G401 (cell line): ENCODE measurements at places on chromosomes 1 and 21.

GRCh38 chr1:44501047-44501890 is 96.2 kb downstream of the RNF220 start:
- no peak for DNase-seq

- DNase-seq: peak; percentile 38
Measured at GRCh38 chr1:226066415-226067078, 4.0 kb downstream of the H3-3A start.

DNA sequence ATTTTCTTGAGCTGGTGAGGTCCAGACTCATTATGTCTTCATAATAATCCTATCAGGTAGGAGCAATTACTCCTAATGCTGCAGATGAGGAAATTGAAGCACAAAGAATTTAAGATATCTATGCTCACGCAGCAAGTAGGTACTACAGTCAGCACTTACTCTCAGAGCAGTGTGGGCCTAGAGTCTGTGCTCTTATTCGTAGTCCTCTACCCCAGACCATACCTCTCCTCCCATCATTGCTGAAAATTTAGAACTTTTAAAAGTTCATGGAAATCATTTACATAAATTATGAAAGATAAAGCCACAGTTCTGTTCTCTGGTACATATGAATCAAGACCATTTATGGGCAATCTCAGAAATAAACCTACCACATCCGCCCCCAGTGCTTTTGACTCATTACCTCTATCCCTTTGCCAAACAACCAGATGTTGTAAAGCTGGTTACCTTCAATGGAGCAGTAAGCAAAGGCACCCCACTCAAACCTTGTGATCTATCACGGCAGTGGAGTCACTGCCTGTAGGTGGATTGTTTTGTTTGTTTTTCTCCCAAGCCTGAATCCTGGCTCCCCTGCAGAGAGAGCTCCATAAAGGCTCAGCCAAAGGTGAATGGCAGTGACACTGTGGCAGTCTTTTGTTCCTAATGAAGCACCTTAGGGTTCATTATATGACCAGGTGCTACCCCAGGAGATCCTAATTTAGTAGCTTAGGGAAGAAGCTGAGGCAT is 20.9 kb upstream of the MAN1A2 start:
- no peak for DNase-seq

- DNase-seq: no peak
Measured at GRCh38 chr1:171477804-171478203, 7.5 kb upstream of the PRRC2C start.

GRCh38 chr1:175171036-175171913 is 21.3 kb downstream of the KIAA0040 start:
- DNase-seq: no peak

- no peak for DNase-seq
Measured at GRCh38 chr1:113846391-113847035, 25.0 kb downstream of the PTPN22 start.

- DNase-seq: peak; percentile 90
Measured at GRCh38 chr1:6033986-6034749, 11.5 kb upstream of the KCNAB2 start.

GRCh38 chr1:185083818-185084217 is 38.5 kb downstream of the RNF2 start:
- no peak for DNase-seq

DNA sequence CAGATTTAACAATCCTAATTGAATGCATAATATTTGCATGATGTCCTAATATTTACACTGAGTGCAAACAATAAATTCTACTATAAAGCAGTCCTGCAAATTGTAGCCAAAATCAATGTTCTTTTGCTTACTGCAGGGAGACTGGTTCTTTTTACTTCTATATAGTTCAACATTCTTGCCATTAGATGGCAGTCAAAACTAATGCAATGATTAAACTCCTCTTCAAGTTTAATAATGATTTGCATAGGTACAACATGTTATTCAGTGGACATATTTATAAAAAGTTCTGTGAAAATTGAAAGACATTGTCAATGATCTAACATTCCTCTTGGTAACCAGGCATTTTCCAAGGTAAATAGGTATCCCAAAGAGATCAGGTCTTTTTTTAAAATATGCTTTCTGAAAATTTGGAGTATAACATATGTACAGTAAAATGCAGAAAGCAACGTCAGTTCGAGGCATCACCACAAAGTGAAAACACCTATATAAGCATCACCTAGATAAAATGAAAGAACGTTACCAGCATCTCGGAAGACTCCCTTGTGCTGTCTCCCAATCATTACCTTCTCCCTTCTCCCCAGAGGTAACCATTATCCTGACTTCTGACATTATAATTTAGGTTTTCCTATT is 9.8 kb upstream of the FNBP1L start:
- peak; percentile 64 for DNase-seq

GRCh38 chr21:44758781-44759627 is 42.6 kb downstream of the UBE2G2 start:
- no peak for DNase-seq

GRCh38 chr1:67945733-67946374 is 104.6 kb downstream of the DIRAS3 start:
- no peak for DNase-seq
